ENCODE measurements at places on chromosomes 7 and 10.

DNA sequence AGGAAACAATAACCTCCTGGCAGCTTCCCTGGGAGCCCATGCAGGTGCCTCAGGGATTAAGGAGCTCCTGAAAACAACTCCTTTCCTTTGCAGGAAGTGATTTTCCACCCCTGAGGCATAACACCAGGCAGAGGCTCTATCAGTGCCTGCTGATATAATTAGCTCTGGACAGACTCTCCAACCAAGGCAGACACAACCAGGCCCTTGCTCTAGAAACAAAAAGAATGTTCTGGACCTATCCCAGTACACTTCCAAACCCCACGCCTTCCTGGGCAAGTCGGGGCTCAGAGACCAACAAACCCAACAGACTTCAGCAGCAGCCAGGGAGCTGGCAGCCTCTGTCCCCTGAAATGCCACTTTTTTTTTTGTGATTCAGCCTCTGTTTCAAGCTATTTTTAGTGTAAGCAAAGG lies 247.1 kb downstream of the KCNMA1 start:
- no peak for DNase-seq

- no peak for DNase-seq
Observed at GRCh38 chr7:157576415-157576814, 239.6 kb downstream of the DNAJB6 start.

DNA sequence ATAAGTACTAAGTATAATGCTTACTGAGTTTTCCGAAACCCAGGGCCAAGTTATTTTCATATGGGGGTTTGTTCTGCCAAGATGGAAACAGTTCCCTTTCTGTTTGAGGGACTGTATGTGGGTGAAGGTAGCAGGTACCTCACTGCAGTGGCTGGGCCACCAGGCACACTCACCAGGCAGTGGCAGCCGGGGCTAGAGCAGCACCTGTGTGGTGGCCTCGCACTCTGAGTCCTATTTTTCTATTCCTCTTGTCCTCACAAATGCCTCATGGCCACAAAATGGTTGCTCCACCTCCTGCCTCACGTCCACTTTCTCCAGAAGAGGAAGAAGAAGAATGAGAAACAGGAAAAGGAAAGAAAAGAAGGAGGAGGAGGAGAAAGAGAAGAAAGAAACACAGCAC lies 167.3 kb upstream of the SHH start:
- DNase-seq = no peak

DNA sequence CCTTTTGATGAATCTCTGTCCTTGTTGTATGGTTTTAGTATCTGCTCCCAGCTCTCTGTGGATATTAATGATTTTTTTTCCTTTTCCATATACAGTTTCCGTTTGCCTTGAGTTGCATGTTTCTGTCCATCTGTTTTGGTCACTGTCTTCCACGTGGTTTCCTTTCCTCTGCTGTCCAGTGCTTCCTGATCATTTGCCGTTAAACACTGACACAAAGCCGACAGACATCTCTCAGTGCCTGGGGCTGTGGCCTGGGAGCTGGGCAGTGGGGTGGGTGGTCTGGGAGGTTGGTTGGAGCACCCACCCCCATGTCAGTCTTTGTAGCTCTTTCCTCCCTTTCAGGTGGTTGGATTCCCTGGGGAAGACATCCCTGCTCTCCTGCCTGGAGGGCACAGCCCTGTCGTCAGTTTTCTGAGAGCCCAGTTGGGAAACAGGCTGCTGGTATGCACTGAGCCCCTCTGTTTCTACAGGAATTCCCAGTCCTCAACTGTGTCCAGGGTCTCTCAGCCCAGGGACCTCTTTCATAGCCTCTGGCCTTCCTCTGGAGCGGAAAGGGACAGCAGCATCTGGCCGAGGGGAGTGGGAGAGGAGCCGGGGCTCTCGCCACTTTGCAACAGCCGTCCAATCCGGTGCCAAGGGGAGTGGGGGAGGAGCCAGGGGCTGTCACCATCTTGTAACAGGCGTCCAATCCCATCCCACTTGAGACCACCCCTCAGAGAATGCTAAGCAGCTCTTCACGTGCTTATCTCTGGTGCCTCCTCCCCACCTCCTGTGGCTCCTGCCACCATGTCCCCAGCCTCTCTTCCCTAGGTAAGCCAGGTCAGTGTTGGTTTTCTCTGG lies 26.7 kb upstream of the MKI67 start:
- DNase-seq = no peak

DNA sequence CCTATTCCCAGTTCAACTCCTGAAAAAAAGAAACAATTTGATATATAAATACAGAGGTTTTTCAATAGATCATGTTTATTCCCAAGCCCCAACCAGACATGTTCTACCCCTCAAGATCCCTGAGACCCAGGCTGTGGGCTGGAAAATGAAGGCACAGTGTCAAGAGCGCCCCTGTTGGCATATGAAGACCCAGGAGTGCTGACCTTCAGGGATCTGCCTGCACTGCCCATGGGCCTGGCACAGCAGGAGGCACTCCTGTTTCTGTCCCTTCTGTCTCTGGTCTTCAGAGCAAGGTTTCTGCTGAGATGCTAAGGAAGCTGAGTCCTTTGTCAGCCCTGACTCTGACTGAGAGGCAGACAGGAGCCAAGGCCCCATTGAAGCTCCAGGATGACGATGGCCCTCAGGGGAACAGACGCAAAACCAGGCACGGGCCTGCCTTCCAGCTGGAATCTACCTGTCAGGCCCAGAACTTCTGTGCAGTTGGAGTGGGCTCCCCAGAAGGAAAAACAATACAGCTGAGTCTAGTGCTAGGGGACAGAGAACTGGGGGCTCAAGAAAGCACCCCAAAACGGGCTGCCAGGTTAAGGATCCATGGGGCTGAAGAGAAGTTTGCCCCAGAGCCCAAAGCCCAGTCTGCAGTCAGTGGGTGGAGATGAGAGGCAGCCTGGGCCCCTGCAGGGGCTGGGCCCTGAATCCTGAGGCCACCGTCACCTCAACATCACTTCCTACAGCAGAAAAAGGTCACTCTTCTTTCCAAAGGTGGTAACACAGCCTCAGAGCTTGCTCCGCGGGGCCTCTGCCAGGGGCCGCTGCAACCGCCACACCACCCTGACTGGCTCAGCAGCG lies 6.7 kb upstream of the AIFM2 start:
- no peak for DNase-seq

GRCh38 chr10:47300429-47300931 lies 483 bp downstream of the GDF10 start:
- DNase-seq = no peak

DNA sequence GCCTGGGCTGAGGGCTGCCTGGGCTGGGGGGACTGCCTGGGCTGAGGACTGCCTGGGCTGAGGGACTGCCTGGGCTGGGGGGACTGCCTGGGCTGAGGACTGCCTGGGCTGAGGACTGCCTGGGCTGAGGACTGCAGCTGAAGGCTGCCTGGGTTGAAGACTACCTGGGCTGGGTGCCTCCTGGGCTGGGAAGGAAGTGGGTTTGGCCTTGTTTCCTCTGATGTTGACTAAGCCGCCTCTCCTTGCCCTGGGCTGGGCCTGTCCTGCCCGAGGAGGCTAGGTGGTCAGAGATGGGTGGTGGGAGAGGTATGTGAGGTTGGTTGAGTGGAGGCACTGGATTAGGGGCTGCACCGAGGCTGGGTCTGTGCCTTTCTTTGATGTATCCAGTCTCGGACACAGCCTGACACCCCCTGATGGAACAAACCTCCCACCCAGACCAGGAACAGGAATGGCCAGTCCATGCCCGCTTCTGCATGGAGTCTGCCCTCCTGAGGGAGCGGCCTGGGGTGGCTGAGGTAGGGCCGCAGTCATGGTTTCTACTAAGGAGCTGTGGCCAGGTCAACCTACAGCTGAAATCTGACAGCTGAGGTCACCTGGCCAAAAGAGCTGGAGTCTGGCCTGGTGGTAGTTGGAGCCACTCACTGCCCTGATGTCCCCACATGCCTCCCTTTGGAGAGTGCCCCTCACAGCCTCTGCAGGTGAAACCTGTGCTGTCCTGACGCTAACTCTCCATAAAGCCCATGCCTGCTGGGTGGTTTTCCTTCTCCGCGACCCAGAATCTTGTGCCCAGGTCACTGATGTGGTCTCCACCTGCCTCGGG lies 22.3 kb downstream of the SCART1 start:
- no peak for DNase-seq

GRCh38 chr10:12499076-12499986 lies 150.0 kb downstream of the CAMK1D start:
- no peak for DNase-seq

GRCh38 chr7:107506674-107507339 lies 37.0 kb downstream of the GPR22 start:
- DNase-seq = no peak

- peak; percentile 25 for DNase-seq
Observed at GRCh38 chr7:86643561-86644281, at the start of gene GRM3. Gene GRM3 (plus strand): TSS chr7:86643909. CDS start chr7:86765146, 121,237 bp downstream.

- no peak for DNase-seq
Observed at GRCh38 chr10:23399701-23400144, 39.2 kb upstream of the OTUD1 start.

DNA sequence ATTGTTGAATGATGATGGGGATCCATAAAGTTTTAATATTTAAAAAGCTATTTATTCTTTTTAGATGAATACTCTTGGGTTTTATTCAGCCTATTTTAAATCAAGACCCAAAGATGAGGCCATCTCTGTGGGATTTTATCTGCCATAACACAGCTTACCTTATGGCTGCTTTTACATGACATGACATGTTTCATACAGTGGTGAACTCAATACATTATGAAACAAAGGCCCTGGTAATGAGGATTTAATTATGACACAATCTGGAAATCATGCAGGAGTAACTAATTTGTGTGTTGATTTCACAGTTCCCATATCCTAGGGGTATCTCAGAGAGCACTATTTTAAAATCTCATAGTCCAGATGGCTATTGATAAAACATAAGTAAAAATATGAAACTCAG lies 661.8 kb upstream of the FZD8 start:
- no peak for DNase-seq

- no peak for DNase-seq
Observed at GRCh38 chr7:135263321-135263970, 29.8 kb downstream of the STRA8 start.

GRCh38 chr7:82263920-82264782 lies 179.4 kb downstream of the CACNA2D1 start:
- no peak for DNase-seq

DNA sequence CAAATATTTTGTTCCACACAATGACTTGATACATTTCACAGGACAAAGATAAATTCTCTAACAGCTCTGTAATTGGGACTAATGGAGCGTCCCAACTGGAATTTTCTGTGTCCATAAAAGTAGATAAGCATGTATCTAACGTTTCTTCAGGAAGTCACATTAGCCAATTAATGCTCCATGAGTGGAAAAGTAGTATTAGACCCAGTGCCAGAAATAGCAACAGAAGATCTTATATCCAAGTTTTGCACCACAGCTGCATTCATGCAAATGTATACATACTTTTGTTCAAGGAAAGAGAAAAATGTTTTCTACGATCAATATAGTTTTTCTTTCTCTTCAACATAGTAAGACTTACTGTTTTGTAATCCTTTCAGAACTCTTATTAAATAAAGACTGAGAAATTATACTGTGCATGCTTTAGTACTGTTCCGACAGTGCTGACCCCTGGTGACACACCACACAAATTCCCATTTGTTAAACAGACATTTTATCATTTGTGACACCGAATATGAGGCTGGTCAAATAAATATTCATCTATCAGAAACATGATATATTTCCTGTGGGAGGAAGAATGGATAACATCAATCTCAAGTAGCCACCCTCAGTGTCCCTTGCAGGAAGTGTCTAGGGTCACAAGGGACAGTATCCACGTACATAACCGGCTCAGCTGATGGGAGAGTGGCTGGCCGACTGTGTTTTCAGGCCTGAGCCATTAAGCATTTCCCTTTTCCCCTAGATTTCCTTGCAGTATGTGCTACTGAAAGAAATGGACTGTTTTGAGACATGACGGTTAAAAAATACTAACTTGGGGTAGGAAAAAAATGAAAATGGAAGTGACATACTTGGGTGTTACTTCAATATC lies 102.1 kb upstream of the RSU1 start:
- no peak for DNase-seq

GRCh38 chr7:10889266-10889898 lies 84.3 kb upstream of the PHF14 start:
- DNase-seq = peak; percentile 21

GRCh38 chr10:92239600-92240288 lies 51.1 kb downstream of the CPEB3 start:
- DNase-seq = peak; percentile 62

- no peak for DNase-seq
Observed at GRCh38 chr10:47369251-47369894, 14.7 kb downstream of the ZNF488 start.

- no peak for DNase-seq
Observed at GRCh38 chr7:74134117-74134620, 40.0 kb upstream of the EIF4H start.

GRCh38 chr10:33461295-33461640 lies 126.8 kb upstream of the NRP1 start:
- DNase-seq = no peak

DNA sequence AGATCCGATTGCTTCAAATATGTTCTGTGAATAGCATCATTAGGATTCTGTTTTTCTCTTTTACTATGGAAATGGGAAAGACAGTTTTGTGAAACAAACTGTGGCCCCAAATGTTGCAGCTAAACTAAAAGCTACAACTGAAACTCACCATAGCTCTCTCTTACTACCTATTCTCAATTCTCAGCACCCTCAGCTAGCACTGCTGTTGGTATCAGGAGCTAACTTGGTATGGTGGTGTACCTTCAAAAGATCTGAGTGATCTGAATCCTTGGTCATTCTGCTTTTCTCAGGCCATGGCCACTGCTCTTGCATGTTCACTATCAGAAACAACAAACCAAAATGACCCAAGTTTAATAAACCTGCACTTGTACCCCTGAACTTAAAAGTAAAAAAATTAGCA lies 1208.0 kb downstream of the SORCS1 start:
- no peak for DNase-seq

- DNase-seq = no peak
Observed at GRCh38 chr7:132991615-132992587, 90.0 kb downstream of the CHCHD3 start.

DNA sequence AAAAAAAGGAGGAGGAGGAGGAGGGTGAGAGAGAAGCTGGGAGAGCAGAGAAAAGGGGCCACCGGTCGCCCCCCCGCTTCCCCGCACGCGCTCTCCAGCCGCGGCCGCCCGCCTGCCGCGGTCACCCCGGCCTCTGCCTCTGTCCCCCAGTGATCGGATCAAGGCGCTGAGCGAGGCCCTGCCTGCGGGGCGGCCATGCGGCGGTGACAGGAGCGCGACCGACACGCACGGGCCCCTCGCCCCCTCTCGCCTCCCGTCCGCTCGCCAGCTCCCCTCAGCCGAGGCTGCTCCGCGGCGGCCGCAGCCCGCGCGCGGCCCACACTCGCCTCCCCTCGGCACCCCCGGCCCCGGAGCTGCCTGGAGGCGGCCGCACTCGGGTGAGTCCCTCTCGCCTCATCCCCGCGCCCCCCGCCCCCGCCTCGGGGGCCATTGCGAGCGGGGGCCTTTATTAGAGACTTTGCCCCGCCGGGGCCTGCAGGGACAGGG lies at the start of gene GTF2I:
TSS of gene GTF2I (plus strand) at position 27 of the 486 bp plus-strand sequence. CDS start 31,411 bp downstream, outside the sequence.
- DNase-seq = no peak

- no peak for DNase-seq
Observed at GRCh38 chr10:107715565-107715964, 551.1 kb upstream of the SORCS1 start.

DNA sequence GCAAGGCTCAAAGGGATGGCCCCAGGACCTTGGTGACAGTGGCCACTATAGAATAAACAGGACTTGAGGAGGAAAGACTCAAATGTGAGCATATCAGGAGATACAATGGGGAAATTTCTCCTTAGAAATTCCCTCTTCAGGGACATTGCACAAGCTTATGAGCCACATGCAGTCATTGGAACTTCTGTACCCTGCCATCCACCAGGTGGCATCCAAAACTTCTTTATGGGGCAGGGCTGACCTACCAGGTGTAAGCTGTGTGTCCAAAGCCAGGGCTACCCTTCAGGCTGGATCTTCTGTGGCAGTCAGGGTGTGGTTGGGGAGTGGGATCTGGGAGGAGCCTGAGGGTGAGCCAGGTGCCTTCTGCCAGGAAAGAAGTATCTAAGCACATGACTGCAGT lies 36.6 kb upstream of the LRRC18 start:
- no peak for DNase-seq
